NCI-H524 (cell line): ENCODE measurements at places on chromosomes 3 and 15.

- DNase-seq: peak; percentile 100
These were observed 410.4 kb upstream of the RORA start for GRCh38 chr15:61639491-61639890.

DNA sequence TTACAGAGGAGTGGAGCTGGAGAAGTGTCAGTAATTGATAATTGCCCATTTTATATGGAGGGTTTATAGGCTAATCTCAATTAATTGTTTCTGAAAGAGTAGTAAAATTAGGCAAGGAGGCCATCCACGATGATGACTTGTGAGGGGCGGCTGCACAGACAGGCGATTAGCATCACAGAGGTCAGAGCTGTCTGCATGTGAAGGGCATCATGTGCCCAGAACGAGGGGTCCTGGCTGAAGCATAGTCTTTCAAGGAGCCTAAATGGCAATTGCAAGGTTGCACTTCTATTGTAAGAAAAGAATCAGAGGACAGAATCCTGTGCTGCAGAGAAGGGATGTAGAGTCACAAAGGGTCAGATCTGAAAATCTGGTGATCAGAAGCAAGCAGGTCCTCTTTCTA is 196.6 kb downstream of the EBLN2 start:
- DNase-seq: no peak

- DNase-seq: no peak
These were observed 216.6 kb upstream of the RASGRP1 start for GRCh38 chr15:38781196-38781595.

- DNase-seq: no peak
These were observed 6.2 kb downstream of the CEMIP start for GRCh38 chr15:80785335-80785734.

DNA sequence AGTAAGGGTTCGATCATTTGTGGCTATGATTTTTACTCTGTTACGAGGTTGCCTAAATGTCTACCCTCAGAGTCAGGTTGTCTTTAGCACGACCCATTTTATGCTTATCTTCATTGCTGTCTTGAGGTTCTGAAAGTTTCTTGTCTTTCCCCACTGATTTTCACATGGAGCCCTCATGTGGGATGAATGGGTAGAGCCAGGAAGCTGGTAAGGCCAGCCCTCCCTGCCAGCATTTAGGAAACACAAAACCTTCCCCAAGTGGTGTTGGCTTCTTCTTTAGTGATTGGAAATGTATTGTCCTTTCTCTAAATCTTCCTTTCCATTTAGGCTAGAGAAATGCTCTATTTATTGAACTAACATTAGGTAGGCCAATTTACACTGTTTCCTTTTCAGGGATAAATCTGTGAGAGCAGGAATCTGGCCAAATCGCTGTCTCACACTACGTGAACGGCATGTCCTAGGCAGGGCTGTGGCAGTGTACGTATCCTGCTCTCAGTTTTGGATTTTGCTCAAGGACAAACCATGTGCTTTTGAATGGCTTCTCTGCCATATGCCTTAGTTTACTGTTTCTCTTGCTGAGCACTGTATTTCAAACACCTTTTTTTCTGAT is 43.7 kb downstream of the MYZAP start:
- DNase-seq: no peak

GRCh38 chr15:83410532-83410931 is 36.6 kb upstream of the SH3GL3 start:
- DNase-seq: no peak

DNA sequence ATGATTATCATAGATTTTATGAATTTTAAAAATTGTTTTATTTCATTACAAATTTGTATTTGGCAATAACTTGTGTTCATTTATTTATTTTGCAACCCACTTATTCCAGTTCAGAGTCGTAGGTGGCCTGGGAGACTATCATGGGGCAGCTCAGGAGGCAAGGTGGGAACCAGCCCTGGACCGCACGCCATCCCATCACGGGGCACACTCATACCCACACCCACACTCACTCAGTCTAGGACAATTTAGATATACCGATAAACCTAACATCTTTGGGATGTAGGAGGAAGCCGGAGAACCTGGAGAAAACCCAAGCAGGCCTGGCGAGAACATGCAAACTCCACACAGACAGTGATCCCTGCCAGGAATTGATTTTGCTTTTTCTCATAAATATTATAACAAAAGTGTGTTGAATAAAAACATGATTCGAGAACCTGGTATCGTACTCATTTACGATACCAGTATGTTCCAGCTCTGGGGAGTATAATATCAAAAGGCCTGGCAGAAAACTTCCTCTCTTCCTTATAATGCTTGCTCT is 205.3 kb downstream of the NFKBIZ start:
- no peak for DNase-seq

DNA sequence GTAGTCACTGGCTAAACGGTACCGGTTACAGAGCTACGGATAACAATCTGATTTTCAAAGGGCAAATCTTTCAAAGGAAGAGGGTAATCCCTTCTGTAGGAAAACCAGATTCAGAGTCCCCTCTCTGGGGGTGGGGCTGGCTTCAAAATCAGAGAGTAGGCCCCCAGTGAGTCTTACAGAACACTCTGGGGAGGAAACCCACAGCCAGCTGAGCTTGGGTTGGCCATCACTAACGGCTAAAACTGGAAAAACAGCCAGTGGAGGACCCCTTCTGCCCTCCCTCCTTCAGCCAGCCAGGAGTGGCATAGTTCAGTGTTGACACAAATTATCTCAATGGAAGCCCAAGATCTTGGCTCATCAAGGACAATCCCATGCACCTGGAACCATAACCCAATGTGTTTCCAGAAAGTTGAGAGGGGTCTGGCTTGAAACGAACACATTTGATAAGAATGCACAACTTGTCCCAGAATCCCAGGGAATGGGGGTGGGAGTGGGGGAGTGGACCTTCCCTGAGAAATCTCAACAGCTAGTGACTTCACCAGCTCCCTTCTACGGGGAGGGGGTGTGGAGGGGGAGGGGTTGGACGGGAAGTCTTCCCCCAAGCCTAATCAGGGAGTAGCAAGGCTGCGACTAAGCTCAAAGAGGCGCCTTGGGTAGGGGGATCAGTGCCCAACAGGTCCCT is 1.0 kb downstream of the RASL12 start:
- no peak for DNase-seq

DNA sequence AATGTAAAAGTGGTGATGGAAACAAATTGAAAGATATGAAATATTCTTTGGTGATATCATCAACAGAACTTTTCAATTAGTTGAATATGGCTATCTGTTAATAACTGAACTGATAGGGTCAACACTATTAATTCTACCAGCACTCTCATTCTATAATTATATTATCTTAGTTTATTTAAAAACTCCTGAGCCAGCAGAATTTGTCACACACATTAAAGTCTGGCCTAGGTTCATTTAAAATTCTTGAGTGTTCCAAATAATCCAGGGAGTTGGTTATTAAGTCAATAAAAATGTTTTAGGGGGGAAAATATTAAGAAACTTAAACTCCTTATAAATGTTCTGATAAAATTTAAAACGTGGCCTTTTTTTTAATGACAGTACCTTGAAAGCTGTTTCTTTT is 189.6 kb upstream of the GRM7 start:
- DNase-seq: no peak
